Esophagus muscularis mucosa (tissue), 4 donors: ENCODE measurements at places on chromosomes 3 and 15. TPM values are rescaled to one million over a fixed set of nuclear protein-coding genes. Genes with fewer than 3 reads are reported as not detected.

Gene SAMMSON
- total RNA-seq, result 1.5 TPM

DNA sequence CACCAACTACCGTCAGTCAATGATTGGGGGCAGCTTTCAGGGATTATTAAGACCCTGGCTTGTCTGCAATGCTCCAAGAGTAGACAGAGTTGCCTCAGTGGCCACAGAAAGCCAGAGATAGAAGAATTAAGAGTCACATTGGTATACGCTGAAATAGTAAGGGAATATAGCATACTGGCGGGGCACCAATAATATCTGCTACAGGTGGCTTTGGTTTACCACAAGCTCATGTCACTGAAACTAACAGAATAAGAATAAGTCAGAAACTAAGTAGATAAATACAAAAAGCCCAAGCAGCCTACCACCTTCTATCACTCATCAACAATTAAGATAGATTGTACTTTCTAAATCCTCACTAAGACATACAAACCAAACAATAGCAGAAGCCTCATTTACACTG is 2.5 kb upstream of the FHIT start:
- H3K27ac ChIP-seq, result no peak overlapping the region
- DNase-seq, result no peak
- H3K4me3 ChIP-seq, result no peak overlapping the region

Gene TUSC7
- total RNA-seq, result not detected

Gene CCR2
- total RNA-seq, result 1.3 TPM

Gene APH1B
- total RNA-seq, result 8.8 TPM

Gene ISL2
- total RNA-seq, result 1.8 TPM

- no peak overlapping the region for H3K4me3 ChIP-seq
- no peak for DNase-seq
- H3K27me3 ChIP-seq, result no peaks in the 10 kb centered on the region
- peaks cover 3% of the 10 kb centered on the region for H3K4me1 ChIP-seq
These were observed 62.8 kb upstream of the PLSCR4 start for GRCh38 chr3:146313746-146314111.

Gene CHRM5
- total RNA-seq, result not detected

DNA sequence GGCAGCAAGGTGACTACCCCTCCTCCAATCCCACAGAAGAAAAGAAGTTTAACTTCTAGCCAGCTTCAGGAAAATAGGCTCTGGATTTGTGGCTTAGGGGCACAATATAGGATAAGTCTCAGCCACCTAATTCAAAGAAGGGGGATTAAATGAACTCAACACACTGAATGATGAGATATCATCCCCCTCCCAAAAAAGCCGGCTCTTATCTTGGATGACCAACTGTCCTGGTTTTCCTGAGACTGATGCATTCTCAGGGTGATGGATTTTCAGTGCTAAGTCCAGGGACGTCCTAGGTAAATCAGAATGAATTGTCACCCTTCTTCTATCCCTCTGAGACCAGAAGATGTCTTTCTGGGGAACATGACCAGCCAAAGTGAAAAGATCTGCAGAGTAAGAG is 487.0 kb upstream of the PROK2 start:
- no peaks in the 10 kb centered on the region for H3K36me3 ChIP-seq
- no peak overlapping the region for H3K4me3 ChIP-seq
- DNase-seq, result no peak
- H3K27ac ChIP-seq, result peak overlapping the region; percentile 5
- H3K27me3 ChIP-seq, result no peaks in the 10 kb centered on the region

Gene C3orf49
- not detected for total RNA-seq

Gene EXD1
- total RNA-seq, result not detected

DNA sequence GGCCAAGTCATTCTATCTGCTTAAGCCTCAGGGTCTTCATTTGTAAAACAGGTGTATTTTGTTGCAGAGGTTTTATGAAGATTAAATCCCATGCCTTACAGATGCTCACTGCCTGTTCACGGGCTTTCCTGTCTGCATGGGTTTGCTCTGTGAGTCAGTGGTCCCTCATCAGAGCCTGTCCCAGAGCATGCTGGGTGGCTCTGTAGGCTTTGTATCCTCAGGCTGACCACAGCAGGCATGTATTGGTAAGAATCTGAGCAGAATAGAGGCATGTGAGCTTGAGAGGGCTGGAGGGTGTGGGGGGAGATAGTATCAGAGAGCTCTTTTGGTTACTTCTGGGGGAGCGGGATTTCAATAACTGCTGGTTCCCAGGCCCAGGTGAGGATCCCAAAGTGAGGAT is 45.4 kb upstream of the PLXNA1 start:
- peaks cover 13% of the 10 kb centered on the region for H3K4me1 ChIP-seq
- no peaks in the 10 kb centered on the region for H3K27me3 ChIP-seq
- no peaks in the 10 kb centered on the region for H3K36me3 ChIP-seq
- H3K27ac ChIP-seq, result no peak overlapping the region

GRCh38 chr3:180973543-180973942 is 16.0 kb downstream of the DNAJC19 start:
- H3K36me3 ChIP-seq, result peaks cover 75% of the 10 kb centered on the region
- no peak overlapping the region for H3K4me3 ChIP-seq
- no peaks in the 10 kb centered on the region for H3K4me1 ChIP-seq
- H3K27ac ChIP-seq, result no peak overlapping the region

GRCh38 chr3:108590460-108590859 is 938 bp downstream of the DZIP3 start:
- no peaks in the 10 kb centered on the region for H3K36me3 ChIP-seq
- H3K27me3 ChIP-seq, result no peaks in the 10 kb centered on the region
- peak overlapping the region; percentile 66 for H3K4me3 ChIP-seq
- DNase-seq, result no peak

DNA sequence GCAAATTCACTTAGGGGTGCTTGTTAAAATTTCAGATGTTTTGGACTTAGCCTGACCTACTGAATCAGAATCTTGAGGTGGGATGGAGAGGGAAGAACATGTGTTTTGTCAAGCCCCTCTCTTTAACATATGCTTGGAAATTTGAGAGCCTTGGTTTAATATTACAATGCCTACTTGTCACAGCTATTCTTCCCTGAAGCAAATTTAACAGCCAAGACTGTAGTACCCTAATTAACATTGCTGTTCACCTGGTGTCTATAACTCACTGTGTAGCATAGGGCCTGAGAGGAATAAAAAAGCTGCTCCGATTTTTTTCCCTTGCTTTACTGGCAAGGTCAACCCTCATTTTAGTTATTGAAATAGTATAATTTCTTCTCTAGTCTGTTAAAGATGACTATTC is 880.1 kb downstream of the CADM2 start:
- H3K4me3 ChIP-seq, result no peak overlapping the region
- H3K36me3 ChIP-seq, result no peaks in the 10 kb centered on the region
- H3K4me1 ChIP-seq, result no peaks in the 10 kb centered on the region
- no peak for DNase-seq

GRCh38 chr15:62109982-62110851 is 43.4 kb downstream of the C2CD4A start:
- no peaks in the 10 kb centered on the region for H3K27me3 ChIP-seq
- H3K4me1 ChIP-seq, result peaks cover 7% of the 10 kb centered on the region
- peak overlapping the region; percentile 48 for H3K27ac ChIP-seq
- peak; percentile 85 for DNase-seq

DNA sequence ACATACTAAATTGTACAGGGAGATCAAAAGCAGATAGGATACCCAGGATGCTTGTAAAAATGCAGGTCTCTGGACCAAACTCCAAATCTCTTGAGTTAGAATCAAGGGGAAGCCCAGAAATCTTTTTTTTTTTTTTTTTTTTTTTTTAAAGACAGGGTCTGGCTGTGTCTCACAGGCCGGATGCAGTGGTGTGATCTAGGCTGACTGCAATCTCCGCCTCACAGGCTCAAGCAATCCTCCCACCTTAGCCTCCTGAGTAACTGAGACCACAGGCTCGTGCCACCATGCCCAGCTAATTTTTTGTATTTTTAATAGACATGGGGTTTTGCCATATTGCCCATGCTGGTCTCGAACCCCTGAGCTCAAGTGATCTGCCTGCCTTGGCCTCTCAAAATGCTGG is 373.5 kb downstream of the SHQ1 start:
- H3K27me3 ChIP-seq, result no peaks in the 10 kb centered on the region
- no peak overlapping the region for H3K4me3 ChIP-seq
- no peaks in the 10 kb centered on the region for H3K36me3 ChIP-seq

Gene CYP1A2
- total RNA-seq, result not detected
